ENCODE measurements at places on chromosomes 4 and X.

DNA sequence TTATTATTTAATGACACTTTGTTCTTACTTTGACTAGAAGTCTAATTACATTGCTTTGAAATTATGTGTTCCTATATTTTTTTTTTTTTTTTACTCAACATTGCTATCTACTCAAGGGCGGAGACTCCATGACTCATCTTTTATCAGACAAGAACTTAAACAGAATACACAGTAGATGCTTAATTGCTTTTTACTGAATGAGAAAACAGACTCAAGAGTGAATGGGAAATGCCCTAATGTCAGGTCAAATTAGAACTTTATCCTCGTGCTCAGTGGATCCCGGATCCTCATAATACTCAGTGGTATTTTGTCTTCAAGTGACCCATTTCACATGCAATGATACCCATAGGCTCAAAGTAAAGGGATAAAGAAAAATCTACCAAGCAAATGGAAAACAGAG is 954.5 kb upstream of the IGFBP7 start:
- no peak for DNase-seq

- no peak for DNase-seq
Observed at GRCh38 chr4:42633605-42634388, 23.1 kb downstream of the ATP8A1 start.

DNA sequence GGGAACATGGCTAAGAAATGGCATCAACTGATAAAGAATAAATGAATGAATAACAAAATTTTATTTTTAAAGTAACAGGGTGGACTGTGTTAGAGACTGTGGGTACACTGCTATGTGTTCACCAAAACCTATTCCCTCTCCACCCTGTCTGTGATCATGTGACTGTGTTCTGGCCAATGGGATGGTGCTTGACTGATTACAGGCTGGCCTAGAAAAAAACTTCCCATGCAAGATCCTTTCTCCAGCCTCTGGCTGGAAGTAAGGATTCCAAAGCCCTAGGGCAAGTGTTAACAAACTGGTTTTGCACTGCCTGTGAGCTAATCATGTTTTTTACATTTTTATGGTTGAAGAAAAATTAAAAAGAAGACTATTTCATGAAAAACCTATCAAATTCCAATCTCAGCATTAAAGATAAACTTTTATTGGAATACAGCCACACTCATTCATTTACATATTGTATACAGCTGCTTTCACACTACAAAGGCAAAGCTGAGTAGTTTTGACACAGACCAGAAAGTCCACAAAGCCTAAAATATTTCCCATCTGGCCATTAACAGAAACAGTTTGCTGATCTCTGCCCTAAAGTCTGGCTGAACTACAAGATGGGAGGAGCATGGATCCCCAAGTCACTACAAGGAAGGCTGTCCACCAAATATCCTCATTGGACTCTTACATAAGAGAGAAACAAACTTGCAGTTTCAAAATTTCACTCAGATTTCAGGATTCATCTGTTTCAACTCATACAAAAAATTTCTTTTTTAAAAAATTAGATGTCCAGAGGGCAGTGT is 133.2 kb downstream of the ARHGAP6 start:
- no peak for DNase-seq

DNA sequence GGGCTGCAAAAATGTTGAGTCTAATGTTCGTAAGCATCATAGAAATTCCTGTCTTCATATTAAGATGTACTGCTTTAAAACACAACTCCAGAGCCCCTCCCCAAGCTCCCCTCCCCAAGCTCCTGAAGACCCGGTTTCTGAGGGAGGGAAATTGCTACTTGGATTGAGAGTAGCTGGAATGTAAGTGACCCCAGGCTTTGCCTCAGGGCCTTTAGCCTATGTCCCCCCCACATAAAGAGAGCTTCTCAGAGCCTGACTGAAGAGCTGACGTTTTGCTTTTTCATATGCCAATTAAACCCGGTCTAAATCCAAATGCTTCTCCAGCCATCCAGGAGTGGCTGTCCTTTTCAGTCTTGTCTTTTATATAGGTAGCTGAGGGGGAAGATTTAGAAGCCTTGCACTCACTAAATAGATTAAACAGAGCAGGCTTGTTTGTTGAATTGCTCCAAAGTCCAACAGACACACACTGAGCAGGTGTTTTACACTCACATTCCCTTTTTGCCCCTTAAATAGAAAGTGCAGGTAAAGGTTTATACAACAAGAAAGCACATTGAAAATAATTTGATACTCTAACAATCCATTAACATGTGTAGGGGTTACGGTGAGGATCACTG is 19.6 kb downstream of the ARX start:
- DNase-seq, result no peak

GRCh38 chr4:1199556-1200331 is 27.4 kb upstream of the SPON2 start:
- no peak for DNase-seq

Data from stimulated activated CD8-positive, alpha-beta memory T cell treated with anti-CD3 and anti-CD28 coated beads, Interleukin-15, amount 100 ng/mL, for 24 hours (primary cell).